Stimulated activated CD8-positive, alpha-beta memory T cell treated with anti-CD3 and anti-CD28 coated beads, Interleukin-4, amount 100 ng/mL, for 24 hours (primary cell): ENCODE measurements at places on chromosomes 3 and 15.

DNA sequence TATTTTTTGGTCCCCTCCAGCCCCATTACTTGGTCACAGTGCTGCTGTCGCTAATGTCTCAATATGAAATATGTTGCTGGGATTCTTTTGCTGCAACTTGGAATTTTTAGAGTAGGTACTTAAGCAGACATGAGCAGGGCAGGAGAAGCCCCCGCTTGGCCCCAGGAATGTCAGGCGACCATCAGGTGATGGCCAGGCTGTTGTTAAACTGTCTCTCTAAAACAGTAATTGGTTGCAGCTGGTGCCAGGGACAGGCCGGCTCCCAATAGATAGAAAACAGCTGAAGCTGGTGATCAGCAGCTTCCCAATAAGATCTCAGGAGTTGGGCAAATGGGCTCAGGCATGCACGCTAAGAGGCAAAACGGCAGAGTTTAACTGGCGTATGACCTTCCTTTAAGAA, 329.9 kb upstream of the TBL1XR1 start:
- DNase-seq = no peak

- DNase-seq = no peak
These were observed 52.3 kb downstream of the PCSK6 start for GRCh38 chr15:101437209-101437608.

- DNase-seq = no peak
These were observed 375.6 kb downstream of the CTNNB1 start for GRCh38 chr3:41574900-41575299.

- no peak for DNase-seq
These were observed 24.8 kb downstream of the TYRO3 start for GRCh38 chr15:41583795-41584194.

DNA sequence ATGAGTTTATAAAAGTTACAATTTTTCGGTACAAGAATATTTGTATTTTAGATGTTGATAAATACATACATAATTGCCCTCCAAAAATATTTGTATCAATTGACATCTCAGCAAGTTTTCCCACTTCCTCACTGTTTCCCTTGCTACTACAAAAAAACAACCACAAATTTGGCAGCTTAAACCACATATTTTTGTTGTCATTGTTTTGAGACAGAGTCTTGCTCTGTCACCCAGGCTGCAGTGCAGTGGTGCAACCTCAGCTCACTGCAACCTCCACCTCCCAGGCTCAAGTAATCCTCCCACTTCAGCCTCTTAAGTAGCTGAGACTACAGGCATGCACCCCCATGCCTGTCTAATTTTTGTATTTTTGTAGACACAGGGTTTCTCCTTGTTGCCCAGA, 162.8 kb upstream of the RARB start:
- no peak for DNase-seq

- DNase-seq = no peak
These were observed 25.2 kb upstream of the CCK start for GRCh38 chr3:42290966-42291714.

GRCh38 chr15:33448151-33448550, 137.4 kb downstream of the RYR3 start:
- DNase-seq = no peak

DNA sequence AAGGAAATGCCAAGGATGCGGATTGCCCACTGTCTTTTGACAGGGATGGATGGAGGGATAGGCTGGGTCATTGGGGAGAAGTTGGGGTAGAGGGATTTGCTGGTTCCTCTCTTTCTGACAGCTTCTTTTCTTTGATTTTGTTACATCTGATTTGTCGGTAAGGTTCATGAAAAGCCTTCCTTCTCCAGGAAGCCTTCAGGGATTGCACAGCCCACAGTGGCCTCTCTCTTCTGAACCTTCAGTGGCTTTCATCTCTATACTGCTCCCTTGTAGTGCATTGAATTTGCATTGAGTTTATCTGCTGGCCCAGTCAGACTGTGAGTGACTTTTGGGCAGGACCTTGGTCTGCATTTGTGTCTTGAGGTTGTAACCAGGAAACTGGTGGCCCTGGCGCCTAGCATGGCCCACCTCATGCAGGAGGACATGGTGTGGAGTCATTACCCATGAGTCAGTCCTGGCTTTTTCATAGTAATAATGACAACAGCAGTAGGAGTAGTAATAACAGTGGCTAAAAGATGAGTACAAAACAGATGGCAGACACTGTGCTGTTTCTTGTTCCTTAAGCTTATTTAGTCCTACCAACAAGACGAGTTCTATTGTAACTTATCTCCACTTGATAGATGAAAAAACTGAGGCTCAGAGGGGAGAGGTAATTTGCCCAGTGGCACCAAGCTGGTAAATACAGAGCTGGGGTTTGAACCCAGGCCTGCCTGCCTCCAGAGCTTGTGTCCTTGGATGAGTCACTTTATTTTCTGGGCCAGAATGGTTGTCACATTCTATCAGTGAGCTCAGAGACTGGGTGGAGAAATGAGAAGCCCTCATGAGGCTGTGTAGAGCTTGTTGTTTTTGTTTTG, 28.4 kb downstream of the SMAD6 start:
- no peak for DNase-seq

GRCh38 chr3:64694114-64694513, 6.3 kb upstream of the ADAMTS9 start:
- DNase-seq = no peak

GRCh38 chr3:9468460-9468859, 71.0 kb downstream of the SETD5 start:
- DNase-seq = no peak

DNA sequence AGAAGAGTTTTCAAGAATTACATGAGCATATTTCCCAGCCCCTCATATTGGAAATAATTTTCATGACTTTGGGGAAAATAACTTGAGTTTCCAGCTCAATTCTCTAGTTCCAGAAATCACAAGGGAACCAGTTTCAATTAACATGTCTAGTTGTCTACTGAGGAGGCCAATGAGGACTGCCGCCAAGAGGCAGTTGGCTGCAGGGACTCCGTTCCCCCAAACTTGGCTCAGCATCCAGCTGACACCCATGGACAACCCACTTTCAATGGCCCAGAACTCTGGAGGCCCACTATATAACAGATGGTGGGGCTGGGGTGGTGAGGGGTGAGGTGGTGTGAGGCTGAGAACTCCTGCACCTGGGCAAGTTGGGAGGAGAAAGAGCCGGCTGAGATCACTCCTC, 86.5 kb upstream of the TNFAIP8L3 start:
- DNase-seq = no peak

- DNase-seq = no peak
These were observed 39.7 kb upstream of the EPHA3 start for GRCh38 chr3:89067736-89068135.

DNA sequence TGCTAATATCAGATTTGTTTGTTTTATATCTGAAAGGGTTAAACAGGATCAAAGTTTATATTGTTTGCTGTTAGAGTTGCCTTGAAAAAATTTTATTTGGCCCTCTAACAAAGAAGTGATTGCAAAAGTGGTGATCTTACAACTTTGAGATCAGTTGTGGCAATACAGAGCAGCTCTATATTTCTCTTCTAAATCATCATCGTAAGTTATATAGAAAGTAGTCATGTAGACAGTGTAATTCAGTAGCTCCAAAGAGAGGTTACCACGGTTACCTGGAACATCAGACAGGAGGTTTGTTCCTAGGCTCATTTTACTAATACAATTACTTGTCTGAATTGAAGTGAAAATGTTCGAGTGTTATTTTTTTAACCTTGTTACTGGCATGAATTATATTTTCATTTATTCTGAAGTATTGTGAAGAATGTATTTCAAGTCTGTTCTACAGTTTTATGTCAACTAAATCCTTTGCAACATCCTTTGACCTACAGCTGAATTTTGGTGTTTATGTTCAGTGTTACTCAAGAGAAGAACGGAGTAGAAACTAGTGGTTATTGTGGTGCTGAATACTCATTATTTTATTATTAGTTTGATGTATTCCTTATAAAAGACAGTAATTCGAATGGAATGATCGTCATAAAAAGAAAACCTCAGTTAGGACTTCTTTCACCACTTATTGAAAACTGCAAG, 214.2 kb downstream of the NAALADL2 start:
- DNase-seq = no peak

GRCh38 chr3:37726525-37727290, 135.0 kb upstream of the CTDSPL start:
- DNase-seq = no peak

GRCh38 chr15:33344530-33344929, 33.8 kb downstream of the RYR3 start:
- no peak for DNase-seq

GRCh38 chr3:117306299-117306698, 596.7 kb downstream of the TUSC7 start:
- no peak for DNase-seq

GRCh38 chr3:71149959-71150954, 433.3 kb downstream of the FOXP1 start:
- no peak for DNase-seq

GRCh38 chr3:33826206-33826605, 27.8 kb downstream of the PDCD6IP start:
- no peak for DNase-seq

GRCh38 chr3:172216911-172217310, 177.5 kb downstream of the FNDC3B start:
- no peak for DNase-seq

- DNase-seq = no peak
These were observed 7.2 kb downstream of the HERC1 start for GRCh38 chr15:63826528-63826927.

DNA sequence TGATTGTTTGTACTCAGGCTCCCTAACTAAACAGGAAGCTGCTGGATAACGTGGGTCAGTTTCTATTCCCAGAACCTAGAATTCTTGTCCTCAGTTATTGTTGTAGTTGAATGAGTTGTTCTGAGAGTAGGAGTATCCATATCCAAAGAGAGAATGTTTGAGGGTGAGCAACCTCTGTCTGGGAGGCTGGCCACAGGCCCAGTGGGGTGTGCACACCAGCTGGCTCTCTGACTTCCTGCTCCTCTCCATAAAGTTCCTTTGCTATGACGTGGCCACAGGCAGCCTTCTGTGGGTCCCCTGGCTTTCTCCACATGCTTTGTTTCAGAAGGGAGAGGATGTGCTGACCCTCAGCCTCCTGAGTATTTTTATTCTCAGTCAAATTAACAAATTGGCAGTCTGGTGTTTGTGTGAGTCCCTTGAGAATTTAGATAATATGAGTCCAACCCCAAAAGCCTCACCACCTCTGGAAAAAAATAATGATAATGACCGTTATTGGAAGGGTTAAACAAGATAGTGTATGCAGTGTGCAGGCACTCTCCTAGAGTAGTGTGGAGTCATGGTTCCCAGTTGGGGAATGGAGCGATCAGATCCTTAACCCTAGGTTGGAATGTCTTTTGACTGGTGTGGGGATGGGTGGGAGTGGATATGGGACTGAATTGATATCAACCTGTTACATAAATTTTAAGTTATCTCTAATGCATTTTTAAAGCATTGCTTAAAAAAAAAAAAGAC, 47.6 kb upstream of the MED12L start:
- DNase-seq = no peak
